Psoas muscle (tissue), 8 donors: ENCODE measurements at places on chromosomes 1 and 21. TPM values are rescaled to one million over a fixed set of nuclear protein-coding genes. Genes with fewer than 3 reads are reported as not detected.
A peak's percentile ranks its signal among the peaks of the same experiment; 100 is the strongest.

DNA sequence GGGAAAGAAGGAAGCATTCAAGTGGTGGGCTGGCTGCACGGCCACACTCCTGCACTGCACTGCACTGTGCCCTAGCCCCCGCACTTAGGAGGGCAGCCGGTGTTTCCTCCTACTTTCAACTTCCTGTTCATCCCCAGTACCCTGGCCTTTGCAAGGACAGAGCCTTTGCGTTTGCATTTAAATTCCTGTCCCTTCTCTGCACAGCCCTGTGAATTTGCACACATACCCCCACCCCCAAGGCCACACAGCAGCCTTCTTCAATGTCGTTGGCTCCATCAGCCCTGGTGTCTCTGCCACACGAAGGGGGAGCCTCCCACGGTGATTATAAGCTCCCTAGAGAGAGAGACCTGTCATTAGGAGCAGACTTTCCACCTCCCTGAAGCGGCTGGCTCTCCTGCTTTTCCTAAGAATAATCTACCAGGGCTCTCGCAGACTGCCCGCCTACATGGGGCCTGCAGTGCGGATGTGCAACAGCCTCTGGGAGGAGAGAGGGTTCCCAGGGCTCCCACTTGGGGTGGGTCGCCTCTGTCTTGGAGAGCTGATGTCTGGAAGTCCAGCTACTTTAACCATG is 13.2 kb upstream of the SLC45A3 start:
- H3K4me3 ChIP-seq = no peak overlapping the region
- H3K27me3 ChIP-seq = no peaks in the 10 kb centered on the region
- no peak overlapping the region for H3K27ac ChIP-seq
- no peaks in the 10 kb centered on the region for H3K4me1 ChIP-seq

DNA sequence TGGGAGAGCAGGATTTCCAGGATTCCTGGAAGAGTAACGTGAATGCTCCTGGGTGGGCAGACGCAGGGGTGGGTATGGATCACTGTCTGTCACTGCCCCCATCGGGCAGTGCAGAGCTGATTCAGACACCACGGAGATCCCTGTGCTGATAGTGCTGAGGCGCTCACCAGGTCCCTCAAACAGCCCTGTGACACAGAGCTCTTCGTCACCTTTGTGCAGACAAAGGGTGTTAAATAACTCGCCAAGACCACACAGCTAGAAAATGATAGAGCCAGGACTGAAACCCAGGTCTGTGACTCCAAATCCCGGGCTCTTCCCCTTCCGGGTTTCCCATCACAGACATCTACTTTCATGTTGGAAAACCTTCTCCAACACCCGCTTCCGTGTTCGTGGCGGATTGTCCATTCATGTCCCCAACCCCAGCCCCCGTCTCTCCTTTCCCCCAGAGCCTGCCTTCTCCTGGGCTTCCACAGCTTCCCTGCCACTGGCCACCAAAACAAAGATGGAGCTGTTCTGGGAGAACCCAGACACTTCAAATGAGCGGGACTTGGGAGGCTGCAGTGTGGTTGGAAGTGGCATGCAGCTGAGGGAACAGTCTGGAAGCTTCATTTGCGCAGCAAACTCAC is 2.6 kb downstream of the EFHD2 start:
- no peak for DNase-seq
- H3K27ac ChIP-seq = no peak overlapping the region
- no peaks in the 10 kb centered on the region for H3K27me3 ChIP-seq
- H3K4me3 ChIP-seq = peak overlapping the region; percentile 74
- H3K4me1 ChIP-seq = no peaks in the 10 kb centered on the region

- peaks cover 9% of the 10 kb centered on the region for H3K4me1 ChIP-seq
- H3K4me3 ChIP-seq = no peak overlapping the region
- H3K27me3 ChIP-seq = no peaks in the 10 kb centered on the region
- no peaks in the 10 kb centered on the region for H3K36me3 ChIP-seq
- H3K27ac ChIP-seq = no peak overlapping the region
These were observed 404.7 kb upstream of the VAMP3 start for GRCh38 chr1:7366286-7366954.

- no peaks in the 10 kb centered on the region for H3K27me3 ChIP-seq
- no peaks in the 10 kb centered on the region for H3K36me3 ChIP-seq
- no peak overlapping the region for H3K4me3 ChIP-seq
- peaks cover 3% of the 10 kb centered on the region for H3K4me1 ChIP-seq
- DNase-seq = no peak
- H3K27ac ChIP-seq = no peak overlapping the region
These were observed 25.9 kb upstream of the IL19 start for GRCh38 chr1:206744683-206745082.

DNA sequence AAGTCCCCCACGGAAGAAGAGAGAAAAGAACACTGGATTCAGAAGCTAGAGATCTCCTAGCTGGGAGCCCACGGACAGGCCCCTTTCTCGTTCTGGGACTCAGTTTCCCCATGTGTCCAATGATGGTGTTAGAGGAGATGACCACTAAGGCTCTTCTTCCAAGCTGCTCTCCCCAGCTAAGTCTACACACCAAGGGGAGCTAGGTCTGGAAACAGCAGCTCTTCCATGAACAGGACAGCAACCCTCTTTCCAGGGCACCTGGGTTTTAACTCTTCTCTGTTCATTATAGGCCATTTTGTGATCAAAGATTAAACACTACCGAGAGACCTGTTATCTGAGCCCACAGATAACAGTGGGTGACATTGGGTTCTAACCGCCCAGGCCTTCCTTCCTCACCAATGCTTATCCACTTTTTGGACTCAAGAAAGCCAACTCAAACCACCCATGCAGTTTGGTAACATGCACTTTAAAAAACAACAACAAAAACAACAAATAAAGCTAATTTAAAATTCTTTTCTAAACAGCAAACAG is 85.9 kb downstream of the MRPL37 start:
- H3K4me3 ChIP-seq = no peak overlapping the region
- H3K4me1 ChIP-seq = peaks cover 73% of the 10 kb centered on the region
- H3K36me3 ChIP-seq = no peaks in the 10 kb centered on the region
- H3K27ac ChIP-seq = peak overlapping the region; percentile 90

- no peak overlapping the region for H3K27ac ChIP-seq
- no peak for DNase-seq
- no peak overlapping the region for H3K4me3 ChIP-seq
- H3K4me1 ChIP-seq = no peaks in the 10 kb centered on the region
These were observed 73.4 kb downstream of the CEP350 start for GRCh38 chr1:180027949-180028445.

The CLSTN1 gene
- polyA plus RNA-seq = 11.0 TPM

The FAM110D gene
- 1.7 TPM for polyA plus RNA-seq
